ENCODE measurements at places on chromosomes 7 and 10. TPM values are rescaled to one million over a fixed set of nuclear protein-coding genes. Genes with fewer than 3 reads are reported as not detected.
A peak's percentile ranks its signal among the peaks of the same experiment; 100 is the strongest.

The SPDYE1 gene
- polyA plus RNA-seq, result not detected

DNA sequence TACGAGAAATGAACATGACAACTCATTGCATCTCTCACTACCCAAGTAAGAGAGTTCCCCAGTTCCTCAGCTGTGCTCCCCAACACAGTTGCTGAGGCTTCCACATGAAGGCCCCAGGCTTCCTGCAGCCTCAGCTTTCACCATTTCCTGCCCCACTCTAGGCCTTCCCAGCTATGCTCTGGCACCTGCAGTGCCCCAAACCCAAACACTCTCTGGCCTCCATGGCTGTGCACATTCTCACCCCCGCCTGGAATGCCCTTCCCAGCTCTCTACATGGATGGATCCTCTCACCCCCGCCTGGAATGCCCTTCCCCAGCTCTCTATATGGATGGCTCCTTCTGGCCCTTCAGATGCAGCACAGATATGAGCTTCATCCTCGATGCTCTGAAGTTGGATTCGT lies 61.3 kb downstream of the KIAA1549 start:
- no peak for DNase-seq

DNA sequence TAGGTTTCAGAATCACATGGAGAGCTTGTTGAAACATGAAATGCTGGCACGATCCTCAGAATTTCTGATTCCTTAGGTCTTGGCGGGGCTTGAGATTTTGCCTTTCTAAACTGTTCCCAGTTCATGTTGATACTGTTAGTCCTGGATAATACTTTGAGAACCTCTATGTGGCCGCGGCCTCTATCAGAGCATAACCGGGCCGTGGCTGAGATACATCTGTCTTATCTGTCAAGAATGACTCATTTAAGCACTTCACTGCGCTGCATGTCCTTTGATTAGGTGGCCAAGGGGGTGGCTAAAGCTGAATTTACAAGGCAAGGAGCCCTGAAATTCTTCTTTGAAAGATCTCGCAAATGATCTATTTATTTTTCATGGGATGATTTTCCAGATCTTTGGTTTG lies 66.9 kb downstream of the GALNT17 start:
- no peak for DNase-seq

DNA sequence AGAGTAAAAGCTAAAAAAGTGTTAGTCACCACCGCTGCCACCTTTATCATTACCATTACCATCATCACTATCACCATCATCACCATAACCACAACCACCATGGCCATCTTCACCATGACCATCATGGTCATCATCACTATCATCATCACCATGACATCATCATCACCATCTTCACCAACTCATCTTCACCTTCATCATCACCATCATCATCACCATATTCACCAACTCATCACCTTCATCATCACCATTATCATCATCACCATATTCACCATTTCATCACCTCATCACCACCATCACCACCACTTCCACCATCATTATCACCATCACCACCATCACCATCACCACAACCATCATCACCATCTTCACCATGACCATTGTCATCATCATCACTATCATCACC lies 46.5 kb upstream of the PDGFA start:
- no peak for DNase-seq

GRCh38 chr7:98357751-98358161 lies 43.1 kb downstream of the BAIAP2L1 start:
- DNase-seq, result peak; percentile 72

DNA sequence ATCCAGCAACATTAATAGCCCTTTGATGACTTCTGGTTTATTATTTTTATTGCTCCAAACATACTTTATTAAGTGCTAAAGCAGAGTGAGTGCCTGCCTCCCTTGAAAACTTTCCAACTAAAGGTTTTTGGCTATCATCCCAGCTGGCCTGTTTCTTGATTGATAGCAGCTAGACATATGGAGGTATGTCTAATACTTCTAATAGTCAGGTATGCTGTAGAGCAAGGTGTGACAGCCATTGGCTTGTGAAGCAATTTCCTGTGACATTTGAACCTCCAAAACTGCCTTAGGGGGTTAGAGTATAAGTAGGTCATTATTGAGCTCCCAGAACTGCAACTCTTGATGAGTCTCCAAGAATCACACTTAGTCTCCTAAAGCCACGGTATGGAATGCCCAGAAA lies 55.8 kb downstream of the LOXL4 start:
- no peak for DNase-seq

GRCh38 chr7:42694894-42695507 lies 216.9 kb downstream of the C7orf25 start:
- DNase-seq, result no peak

GRCh38 chr7:158957510-158957906 lies 101.2 kb downstream of the DYNC2I1 start:
- no peak for DNase-seq

All from HepG2 (cell line).